HuH-7.5 (cell line): ENCODE measurements at places on chromosomes 7 and 10.
A peak's percentile ranks its signal among the peaks of the same experiment; 100 is the strongest.

DNA sequence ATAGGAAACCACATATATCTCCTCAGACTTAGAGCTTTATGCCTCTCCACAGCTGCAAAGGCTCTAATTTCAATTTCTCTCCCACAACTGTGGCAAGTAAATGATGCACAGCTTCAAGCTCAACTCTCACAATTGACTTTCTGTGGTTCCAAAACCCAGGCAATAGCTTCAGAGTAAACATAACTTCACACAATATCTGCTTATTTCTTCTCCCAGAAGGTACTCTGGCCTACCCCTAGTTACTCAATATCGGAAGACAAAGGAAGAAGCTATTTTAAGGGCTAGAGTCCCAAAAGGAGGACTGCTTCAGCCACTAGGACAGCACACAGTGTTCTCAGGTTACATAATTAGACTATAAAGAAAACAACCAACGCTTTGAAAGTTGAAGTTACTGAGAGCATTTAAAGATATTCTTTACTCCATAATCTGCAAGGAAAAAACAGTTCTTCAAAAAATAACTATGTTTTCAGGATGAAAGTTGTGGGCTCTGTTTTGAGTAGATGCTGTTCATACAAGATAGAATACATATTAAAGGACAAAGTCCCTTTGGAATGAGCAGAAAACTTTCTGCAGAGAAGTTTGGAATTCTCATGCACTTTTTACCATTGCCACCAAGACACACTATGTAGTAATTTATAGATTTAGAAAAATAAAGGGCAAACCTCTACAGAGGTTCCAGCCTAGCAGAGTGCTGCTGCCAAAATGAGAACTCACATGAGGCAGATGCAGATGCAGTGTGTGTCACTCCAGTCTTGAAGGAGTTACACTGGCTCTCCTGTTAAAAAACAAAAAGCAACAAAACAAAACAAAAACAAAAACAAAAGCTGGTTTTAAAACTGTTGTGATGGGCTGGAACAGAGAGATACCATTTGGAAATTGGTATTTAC lies 81.8 kb downstream of the NT5C2 start:
- DNase-seq, result no peak

DNA sequence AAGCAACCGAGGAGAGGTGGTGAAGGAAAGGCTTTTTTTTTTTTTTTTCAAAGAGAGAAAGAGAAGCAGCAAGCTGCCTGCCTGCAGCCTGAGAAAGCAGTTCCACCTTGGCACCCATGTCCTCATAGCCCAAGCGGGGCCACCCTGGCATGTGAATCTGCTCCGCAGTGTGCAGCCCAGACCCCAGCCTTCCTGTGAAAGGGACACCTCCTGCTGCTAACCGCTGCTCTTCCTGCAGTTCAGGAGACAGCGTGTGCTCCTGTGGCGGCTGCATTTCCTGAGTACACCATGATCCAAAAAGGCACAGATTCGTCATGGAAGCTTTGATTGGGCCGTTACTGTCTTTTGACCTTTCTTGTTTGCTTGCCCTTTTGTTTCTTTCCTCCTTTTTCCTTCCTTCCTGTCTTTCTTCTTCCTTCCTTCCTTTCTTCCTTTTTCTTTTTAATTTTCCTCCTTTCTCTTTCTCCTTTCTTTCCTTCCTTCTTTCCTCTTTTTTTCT lies 38.1 kb downstream of the IKZF1 start:
- no peak for DNase-seq

DNA sequence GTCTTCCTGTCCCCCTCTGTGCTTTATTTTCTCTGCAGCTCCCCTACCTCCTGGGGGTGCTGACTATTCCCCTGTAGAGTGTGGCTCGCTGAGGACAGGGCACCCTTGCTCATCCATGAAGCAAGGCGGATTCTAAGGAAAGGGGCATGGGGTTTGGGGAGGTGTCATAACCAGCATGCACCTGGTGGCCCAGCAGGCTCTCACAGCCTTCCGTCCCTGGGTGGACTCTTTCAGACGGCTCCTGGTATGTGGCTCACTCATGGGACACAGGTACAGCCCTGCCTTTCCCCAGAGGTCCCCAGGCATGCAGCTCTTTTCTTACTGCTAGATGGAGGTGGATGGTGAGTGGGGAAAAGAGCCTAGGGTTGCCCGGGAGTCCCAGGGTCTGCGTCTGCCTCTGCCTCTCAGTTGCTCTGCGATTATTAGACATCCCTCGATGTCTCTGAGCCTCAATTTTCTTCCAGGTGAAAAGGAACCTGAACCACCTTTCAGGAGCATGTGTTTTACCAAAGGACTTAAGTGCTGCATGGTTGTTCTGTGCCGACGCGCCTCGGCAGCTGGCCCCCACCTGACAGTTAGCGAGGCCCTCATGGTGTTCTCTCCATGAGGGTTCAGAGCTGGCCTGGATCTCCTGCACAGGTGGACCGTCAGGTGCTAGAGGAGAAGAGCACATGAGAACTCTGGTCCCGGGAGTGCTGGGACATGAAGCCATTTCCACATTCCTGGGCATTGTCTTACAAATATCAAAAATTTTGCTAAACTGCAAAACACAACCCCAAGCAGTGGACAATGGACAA lies 172.5 kb upstream of the SHH start:
- DNase-seq, result no peak

DNA sequence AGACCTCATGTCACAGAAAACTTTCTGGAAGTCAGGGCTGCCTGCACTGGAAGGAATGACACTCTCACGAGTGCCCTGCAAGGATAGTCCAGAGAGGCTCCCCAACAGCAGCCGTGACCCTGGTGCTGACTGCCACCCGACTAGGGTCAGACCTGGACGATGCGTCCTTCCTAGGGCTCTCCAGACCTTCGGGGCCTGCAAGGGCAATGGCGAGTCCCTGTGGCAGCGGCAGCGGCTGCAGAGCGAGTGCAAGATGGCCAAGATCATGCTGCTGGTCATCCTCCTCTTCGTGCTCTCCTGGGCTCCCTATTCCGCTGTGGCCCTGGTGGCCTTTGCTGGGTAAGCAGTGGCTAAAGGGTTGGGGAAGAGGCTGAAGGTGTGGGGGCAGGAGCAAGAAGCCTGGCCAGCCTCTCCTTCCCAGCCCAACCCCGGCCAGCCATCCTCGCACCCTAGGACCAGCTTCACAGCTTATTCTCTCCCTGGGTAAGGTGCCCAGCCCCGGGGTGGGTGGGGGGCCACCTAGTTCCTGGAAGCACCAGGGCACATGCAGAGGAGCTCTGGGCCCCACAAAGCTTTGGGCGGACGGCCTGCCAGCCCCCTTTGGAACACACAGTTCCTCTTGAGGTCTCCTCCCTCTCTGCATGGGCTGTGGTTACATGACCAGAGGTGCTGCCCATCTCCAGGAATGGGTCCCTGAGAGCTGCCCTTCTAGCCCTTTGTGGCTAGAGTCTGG lies 5.5 kb downstream of the OPN4 start:
- DNase-seq, result no peak

- DNase-seq, result no peak
Observed at GRCh38 chr7:33039257-33039902, 23.2 kb downstream of the NT5C3A start.

- DNase-seq, result no peak
Observed at GRCh38 chr7:41700044-41700471, 2.8 kb downstream of the INHBA start.

DNA sequence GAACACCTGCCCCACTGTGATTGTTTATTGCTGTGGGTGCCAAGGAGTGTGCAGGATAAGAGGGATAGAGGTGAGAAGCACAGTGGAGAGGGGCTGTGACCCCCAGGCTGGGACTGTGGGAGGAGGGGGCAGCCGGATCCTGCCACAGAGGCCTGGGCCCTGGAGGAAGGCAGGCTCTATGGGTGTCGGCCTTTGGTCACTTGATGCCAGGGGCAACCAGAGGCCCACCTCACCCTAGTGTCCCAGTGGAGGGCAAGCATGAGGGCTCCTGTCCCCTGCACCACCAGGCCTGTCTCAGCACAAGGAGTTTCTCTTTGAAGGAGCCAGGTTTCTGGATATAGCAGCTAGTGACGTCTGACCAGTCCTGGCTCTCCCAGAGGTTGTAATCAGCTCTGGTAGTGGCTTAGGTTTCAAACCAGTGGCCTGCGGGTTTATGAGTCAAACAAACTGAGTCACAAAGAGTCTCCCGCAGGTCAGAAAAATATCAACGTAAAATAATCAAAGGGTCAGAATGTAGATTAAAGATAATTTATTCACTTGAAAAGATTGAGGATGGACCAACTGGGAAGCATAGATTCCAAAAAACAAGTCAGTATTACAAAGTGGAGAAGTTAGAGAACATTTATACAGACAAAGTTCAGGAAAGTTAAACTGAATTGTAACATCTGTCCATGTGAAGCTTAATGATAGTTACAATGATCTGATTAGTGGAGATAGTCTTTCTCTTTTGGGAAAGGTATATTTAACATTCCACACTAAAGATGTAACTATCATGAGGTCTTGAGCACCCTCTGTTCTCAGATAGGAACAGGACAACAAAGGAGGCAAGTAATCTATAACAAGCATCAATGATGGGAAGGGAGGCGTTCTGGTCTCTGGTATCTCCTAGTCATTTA lies 37.2 kb upstream of the ZNF488 start:
- DNase-seq, result no peak

GRCh38 chr10:69088801-69089501 lies 1.0 kb downstream of the SRGN start:
- no peak for DNase-seq

DNA sequence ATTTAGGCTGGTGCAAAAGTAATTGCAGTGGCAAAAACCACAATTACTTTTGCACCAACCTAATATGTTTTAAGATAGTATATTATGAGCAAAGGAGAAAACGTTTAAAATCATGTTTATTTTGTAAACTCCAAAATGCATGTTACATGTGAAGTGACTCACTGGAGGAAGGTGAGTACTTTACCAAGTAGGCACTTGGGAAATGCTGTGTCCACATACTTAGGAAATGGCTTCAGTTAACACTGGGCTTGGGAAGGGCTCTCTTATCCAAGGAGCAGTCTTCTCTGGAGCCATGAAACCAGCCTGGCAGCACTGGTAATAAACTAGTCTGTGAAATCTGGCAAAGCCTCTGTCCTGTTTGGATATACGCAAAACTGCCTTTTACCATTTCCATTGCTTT lies 4.4 kb downstream of the RPS24 start:
- DNase-seq, result no peak

DNA sequence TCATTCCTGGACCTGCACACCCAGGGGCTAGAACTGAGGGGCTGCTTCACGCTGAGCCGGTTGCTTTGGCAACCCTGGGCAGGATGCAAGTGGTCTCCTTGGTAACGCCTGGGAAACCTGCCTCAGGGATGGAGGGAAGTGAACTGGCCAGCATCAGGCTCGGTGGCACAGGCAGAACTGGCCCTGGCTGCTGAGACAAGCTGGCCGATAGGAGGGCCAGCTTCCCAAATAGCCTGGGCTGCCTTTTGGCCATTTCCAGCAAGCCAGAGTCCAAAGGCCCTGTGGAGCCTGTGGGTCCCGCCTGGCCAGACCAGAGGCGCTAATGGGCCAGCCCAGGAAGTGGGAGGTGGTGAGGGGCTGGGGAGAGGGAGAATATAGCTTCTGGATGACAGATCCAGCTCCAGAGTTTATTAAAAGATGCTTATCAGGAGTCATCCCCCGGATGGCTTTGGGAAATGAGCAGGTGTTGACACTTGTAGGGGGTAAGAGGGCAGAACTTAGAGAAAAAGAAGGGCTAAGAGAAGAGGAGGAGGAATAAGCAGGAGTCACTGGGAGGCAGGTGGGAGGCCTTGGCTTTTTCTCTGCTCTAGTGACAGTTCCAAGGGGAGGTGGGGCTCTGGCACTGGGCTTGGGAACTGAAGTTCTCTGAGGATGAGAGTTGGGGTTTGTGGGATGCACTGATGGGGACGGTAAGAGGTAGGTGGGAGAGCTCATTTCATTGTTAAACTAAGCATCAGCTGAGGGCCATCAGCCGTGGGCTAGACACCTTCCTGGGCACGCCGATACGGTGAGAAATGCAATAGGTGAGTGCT lies 9.6 kb downstream of the NEURL1 start:
- DNase-seq, result no peak

GRCh38 chr10:130772676-130773075 lies 538.8 kb downstream of the TCERG1L start:
- no peak for DNase-seq

- DNase-seq, result peak; percentile 30
Observed at GRCh38 chr7:23472956-23473843, 2.9 kb upstream of the IGF2BP3 start.

DNA sequence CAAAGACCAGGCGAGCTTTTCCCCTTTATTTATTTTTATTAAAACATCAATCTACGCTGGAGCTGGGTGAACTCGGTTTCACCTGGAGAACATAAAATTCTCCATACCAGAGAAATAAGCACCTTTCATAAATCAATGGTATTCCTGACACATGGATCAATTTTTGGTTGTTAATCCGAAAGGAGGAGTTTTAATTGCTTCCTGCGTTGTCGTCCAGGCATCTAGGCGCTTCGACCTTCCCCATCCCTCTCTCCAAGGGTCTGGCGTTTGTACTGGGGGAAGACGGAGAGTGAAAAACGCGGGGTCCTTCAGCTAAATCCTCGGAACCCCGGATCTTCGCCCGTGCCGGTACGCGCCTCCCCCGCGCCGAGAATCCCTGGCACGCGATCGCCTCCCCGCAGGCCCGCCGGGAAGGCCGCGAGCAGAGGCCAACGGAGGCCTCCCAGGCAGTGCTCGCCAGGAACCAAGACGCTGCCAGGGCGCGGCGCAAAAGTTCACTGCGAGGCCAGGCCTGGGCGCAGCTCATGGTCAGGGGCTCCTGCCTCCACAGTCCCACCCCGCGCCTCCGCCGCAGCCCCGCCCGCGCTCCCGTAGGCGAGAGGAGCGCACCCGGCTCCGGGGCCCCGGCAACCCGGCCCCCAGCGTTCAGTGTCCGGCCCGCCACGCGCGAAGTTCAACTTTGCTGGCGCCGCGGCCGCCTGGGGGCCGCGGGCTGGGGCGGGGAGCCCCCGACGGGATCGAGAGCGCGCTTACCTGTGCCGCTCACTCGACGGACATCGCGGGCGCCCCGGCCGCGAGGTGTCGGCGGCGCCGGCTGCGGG lies 8.3 kb upstream of the EBF3 start:
- no peak for DNase-seq

DNA sequence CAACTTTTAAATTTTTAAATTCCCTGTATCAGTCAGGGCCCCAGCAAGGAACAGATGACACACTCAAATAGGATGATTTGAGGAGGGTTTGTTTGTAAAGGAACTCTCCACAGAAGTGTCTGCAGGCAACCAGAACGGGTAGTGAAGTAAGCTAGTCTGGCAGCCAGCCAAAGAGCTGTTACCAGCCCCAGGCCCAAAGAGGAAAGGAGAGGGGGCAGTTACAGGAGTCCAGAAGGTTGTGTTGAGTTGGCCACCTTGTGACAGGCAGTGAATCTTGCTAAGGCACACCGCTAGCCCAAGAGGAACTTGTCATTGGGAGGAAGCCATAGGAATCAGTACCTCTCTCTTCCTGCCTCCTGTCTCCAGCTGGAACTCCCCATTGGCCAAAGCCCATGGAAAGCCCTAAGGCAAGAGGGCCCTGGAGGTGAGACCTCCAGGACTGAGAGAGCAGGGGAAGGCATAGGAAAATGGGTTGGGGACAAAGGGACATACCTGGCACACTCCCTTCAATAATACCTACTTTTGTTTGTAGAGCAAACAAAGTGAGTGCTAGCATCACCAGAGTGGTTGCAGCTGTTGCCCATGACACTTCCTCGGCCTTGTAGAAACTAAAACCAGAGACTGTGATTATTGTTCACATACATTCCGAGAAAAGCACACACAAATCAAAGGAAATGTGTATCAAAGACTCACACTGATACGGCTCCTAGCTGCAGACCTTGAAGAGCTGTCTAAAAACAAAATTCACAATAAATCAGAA lies 25.4 kb upstream of the GATAD1 start:
- DNase-seq, result no peak
